ENCODE measurements at places on chromosomes 4 and X. TPM values are rescaled to one million over a fixed set of nuclear protein-coding genes. Genes with fewer than 3 reads are reported as not detected.

The TMEM144 gene
- total RNA-seq = 13.1 TPM

The EDA2R gene
- total RNA-seq = 2.4 TPM

The ERAS gene
- not detected for total RNA-seq

The ASB12 gene
- not detected for total RNA-seq

The IQSEC2 gene
- total RNA-seq = 24.0 TPM

The MAOB gene
- total RNA-seq = 23.4 TPM

The MAGEA4 gene
- total RNA-seq = not detected

The RBMXL3 gene
- not detected for total RNA-seq

The ZMAT1 gene
- 10.0 TPM for total RNA-seq

The HTN1 gene
- total RNA-seq = not detected

The CCNA2 gene
- total RNA-seq = 2.2 TPM

The P2RY4 gene
- 0.38 TPM for total RNA-seq

The AMBN gene
- total RNA-seq = not detected

The XPNPEP2 gene
- 2.9 TPM for total RNA-seq

GRCh38 chr4:109157696-109158095 lies 144.8 kb downstream of the COL25A1 start:
- no peaks in the 10 kb centered on the region for H3K27me3 ChIP-seq
- no peaks in the 10 kb centered on the region for H3K36me3 ChIP-seq
- no peak overlapping the region for H3K4me3 ChIP-seq
- DNase-seq = no peak

DNA sequence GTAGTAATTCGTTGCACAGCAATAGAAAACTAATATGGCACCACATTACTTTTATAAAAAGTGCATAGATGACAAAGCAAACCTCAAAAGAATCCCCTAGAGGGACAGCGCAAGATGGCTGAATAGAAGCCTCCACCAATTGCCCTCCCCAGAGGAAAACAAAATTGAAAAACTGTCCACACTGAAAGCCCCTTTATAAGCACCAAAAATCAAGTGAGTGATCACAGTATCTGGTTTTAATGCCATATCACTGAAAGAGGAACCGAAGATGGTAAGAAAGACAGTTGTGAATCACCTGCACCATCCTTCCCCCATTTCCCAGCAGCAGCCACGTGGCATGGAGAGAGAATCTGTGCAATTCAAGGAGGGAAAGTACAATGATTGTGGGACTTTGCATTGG lies 522.2 kb downstream of the GLUD2 start:
- no peaks in the 10 kb centered on the region for H3K36me3 ChIP-seq
- DNase-seq = no peak
- no peak overlapping the region for H3K27ac ChIP-seq
- H3K4me3 ChIP-seq = no peak overlapping the region
- no peaks in the 10 kb centered on the region for H3K27me3 ChIP-seq
- H3K4me1 ChIP-seq = no peaks in the 10 kb centered on the region

GRCh38 chr4:24330573-24330972 lies 253.8 kb downstream of the DHX15 start:
- H3K36me3 ChIP-seq = no peaks in the 10 kb centered on the region
- H3K4me1 ChIP-seq = no peaks in the 10 kb centered on the region
- H3K27me3 ChIP-seq = no peaks in the 10 kb centered on the region
- no peak overlapping the region for H3K27ac ChIP-seq

DNA sequence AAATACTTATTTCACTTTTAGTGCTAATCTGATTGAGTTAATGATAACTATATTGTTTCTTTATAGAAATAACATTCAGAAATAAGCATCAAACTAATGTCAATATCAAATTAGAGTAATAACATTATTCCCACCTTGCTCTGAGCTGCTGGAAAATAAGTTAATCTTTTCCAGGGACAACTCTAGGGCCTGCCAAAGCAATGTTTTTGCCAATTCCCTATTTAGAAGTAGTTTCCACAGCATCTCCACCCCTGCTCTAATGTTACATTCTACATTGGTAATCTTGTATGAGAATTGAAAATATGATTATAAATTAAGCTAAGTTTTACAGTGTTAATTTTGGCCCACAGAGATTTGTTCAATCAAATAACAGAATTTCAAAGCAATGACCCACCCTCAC lies 68.3 kb downstream of the REELD1 start:
- peaks cover 23% of the 10 kb centered on the region for H3K4me1 ChIP-seq
- no peaks in the 10 kb centered on the region for H3K27me3 ChIP-seq
- H3K36me3 ChIP-seq = no peaks in the 10 kb centered on the region
- H3K27ac ChIP-seq = no peak overlapping the region

- H3K36me3 ChIP-seq = peaks cover 36% of the 10 kb centered on the region
- no peak for DNase-seq
- peak overlapping the region; percentile 27 for H3K4me3 ChIP-seq
- peak overlapping the region; percentile 16 for H3K27ac ChIP-seq
Measured at GRCh38 chr4:38023347-38024205, 63.4 kb downstream of the PTTG2 start.

DNA sequence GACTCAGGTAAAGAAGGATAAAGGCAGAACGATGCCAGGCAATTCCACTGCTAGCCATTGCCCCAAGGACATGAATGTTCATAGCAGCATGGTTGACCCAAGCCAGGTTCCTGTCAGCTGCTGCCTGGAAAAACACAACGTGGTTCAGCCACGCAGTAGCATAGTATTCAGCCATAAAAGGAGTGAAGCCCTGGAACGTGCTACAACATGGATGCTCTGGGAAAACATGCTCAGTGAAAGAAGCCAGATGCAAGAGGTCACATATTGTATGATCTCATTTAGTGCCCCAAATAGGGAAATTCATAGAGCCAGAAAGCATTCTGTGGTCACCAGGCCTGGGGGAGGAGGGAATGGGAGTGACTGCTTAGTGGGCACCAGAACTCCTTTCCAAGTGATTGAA lies 129.8 kb downstream of the GPR143 start:
- no peak overlapping the region for H3K4me3 ChIP-seq
- H3K27me3 ChIP-seq = no peaks in the 10 kb centered on the region
- no peak for DNase-seq
- no peaks in the 10 kb centered on the region for H3K4me1 ChIP-seq
- H3K27ac ChIP-seq = no peak overlapping the region

DNA sequence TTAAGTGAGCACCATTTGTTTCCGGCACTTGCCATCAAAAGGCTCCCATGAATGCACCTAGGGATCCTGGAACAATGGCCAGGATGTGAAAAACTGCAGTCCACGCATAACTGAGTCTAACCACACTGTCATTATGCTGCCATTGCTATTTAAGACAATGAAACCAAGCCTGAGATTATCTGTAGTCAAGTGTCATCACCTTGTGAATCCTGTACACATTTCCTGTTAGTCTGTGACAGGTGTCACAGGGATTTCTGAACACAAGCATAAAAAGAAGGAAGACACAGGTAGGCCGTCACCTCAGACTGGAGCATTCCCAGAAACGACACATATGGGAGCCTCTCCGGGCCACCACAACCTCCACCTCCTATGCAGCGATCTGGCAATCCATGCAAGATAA lies 66.7 kb downstream of the HADH start:
- DNase-seq = no peak
- no peak overlapping the region for H3K27ac ChIP-seq
- H3K27me3 ChIP-seq = no peaks in the 10 kb centered on the region
- no peaks in the 10 kb centered on the region for H3K36me3 ChIP-seq

- no peak for DNase-seq
- no peaks in the 10 kb centered on the region for H3K36me3 ChIP-seq
- H3K4me3 ChIP-seq = no peak overlapping the region
- H3K27ac ChIP-seq = no peak overlapping the region
- no peaks in the 10 kb centered on the region for H3K4me1 ChIP-seq
- no peaks in the 10 kb centered on the region for H3K27me3 ChIP-seq
Measured at GRCh38 chrX:13265549-13266132, 54.2 kb downstream of the ATXN3L start.

DNA sequence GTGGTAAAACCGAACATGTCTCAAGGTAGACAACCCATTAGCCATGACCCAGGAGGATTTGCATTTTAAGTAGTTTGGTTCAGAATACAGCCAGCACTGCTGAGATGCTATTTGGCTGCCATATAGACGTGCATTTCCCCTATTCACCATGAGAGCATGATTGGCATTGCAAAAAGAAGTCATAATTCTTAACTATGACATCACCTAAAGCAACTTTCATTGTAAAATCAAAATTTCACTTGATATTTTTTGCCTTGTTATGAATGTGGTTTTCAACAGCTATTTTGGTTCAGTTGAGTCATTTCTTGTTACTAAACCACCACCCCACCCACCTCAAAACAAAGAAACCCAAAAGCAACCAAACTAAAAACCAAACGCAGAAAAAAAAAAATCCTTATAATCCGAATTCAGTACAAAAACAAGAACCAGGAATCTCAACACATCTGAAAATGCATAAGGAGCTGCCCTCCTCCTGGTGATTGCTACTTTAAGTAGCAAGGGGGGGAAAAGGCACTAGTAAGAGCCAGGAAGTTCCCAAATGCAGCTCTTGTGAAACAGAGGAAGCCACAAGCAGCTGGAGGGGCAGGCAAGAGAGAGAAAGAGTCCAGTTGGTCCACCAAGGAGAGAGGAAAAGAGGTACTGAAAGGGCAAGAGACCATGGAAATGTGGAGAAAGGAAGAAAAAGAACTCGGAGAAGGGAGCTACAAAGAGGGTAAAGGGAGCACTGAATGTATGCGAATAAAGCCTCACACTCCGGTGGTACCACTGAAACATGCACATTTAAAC lies 3.1 kb downstream of the SLITRK4 start:
- no peak for DNase-seq
- no peak overlapping the region for H3K27ac ChIP-seq
- peaks cover 16% of the 10 kb centered on the region for H3K27me3 ChIP-seq
- no peaks in the 10 kb centered on the region for H3K36me3 ChIP-seq
- no peaks in the 10 kb centered on the region for H3K4me1 ChIP-seq

All from lower lobe of right lung (tissue), 2 donors.